ENCODE measurements at places on chromosomes 6 and 20. TPM values are rescaled to one million over a fixed set of nuclear protein-coding genes. Genes with fewer than 3 reads are reported as not detected.
A peak's percentile ranks its signal among the peaks of the same experiment; 100 is the strongest.

The CD83 gene
- total RNA-seq: 1.2 TPM

The MAP7 gene
- total RNA-seq: 14.8 TPM

The KIF25 gene
- not detected for total RNA-seq

The ADGRG6 gene
- 102 TPM for total RNA-seq

The FAM162B gene
- total RNA-seq: not detected

The SLC22A16 gene
- 0.44 TPM for total RNA-seq

The PEDS1 gene
- 6.9 TPM for total RNA-seq

GRCh38 chr20:16393836-16394235 lies 179.4 kb downstream of the KIF16B start:
- no peak overlapping the region for H3K27ac ChIP-seq
- no peaks in the 10 kb centered on the region for H3K27me3 ChIP-seq
- no peak overlapping the region for H3K4me3 ChIP-seq
- no peak for DNase-seq
- H3K4me1 ChIP-seq: no peaks in the 10 kb centered on the region
- no peaks in the 10 kb centered on the region for H3K36me3 ChIP-seq

DNA sequence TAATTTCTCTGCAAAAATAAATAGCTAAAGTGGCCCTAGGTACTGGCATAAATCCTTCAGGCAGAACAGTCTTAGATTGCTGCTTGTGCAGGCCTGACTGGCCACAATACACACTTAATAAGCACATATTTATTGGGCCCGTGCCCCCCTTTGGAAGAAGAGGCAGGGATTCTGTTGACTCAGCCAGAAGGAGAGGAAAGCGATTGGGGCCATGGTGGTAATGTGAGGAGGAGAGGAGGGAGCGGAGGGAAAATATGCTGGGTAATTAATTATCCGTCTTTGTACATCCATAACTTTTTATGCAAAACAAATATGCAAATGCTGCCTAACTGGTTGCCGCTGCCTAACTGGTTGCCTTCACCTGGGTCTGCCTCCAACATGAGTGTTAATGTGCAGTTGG lies 36.2 kb downstream of the CD40 start:
- no peaks in the 10 kb centered on the region for H3K4me1 ChIP-seq
- H3K4me3 ChIP-seq: no peak overlapping the region
- DNase-seq: no peak
- H3K27ac ChIP-seq: no peak overlapping the region

DNA sequence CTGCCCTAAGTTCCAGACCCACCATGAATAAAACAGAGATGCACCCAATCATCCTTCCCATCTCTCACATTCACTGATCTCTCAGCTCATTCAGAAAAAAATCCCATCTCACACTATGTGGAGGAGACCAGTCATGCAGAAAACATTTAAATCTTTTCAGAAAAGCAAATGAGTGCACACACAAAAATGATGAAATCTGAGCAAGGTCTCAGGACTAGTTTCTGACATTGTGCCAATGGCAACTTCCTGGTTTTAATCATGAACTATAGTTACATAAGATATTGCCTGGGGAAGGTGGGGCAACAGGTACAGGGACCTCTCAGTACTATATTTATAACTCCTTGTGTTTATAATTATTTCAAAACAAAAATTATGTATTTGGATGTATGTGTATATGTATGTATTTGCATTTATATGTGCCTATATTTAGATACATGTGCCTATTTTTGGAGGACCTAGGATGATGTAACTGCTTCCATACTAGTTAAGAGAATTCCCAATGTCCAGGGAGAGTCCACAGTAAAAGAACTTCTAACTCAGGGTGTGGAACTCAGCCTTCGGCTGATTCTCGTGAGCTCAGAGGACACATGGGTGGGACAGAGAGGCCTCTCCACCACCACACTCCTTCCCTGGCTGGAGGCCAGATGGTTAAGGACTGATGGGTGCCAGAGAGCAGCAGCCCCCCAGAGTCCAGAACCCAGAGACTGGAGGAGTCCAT lies 71.7 kb upstream of the MAP3K4 start:
- no peaks in the 10 kb centered on the region for H3K36me3 ChIP-seq
- peaks cover 17% of the 10 kb centered on the region for H3K4me1 ChIP-seq
- no peak for DNase-seq

- no peaks in the 10 kb centered on the region for H3K4me1 ChIP-seq
- no peak overlapping the region for H3K27ac ChIP-seq
- no peak overlapping the region for H3K4me3 ChIP-seq
These were observed 23.9 kb upstream of the NAA20 start for GRCh38 chr20:19992996-19993908.

DNA sequence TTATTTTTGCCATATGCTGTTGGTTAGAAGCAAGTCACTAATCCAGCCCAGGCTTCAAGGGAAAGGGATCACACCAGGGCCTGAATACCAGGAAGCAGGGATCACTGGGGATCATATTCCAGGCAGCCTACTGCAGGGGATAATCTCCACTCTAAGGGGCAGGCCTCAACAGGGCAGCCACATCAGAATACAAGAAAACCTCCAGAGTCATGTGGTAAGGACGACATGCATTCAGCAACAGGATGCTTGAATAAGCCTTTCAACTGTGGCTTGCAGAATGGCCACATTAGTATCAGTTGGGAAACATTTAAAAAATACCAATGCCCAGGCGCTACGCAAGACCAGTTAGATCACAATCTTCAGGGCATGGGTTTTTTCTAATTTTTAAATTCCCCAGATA lies 109.1 kb downstream of the LY86 start:
- H3K27me3 ChIP-seq: no peaks in the 10 kb centered on the region
- H3K36me3 ChIP-seq: no peaks in the 10 kb centered on the region
- no peak overlapping the region for H3K27ac ChIP-seq

- H3K27me3 ChIP-seq: no peaks in the 10 kb centered on the region
- H3K27ac ChIP-seq: no peak overlapping the region
- H3K36me3 ChIP-seq: peaks cover 4% of the 10 kb centered on the region
- H3K4me3 ChIP-seq: no peak overlapping the region
- no peak for DNase-seq
These were observed 38.3 kb downstream of the BCL2L1 start for GRCh38 chr20:31684153-31685015.

- no peak overlapping the region for H3K4me3 ChIP-seq
- H3K4me1 ChIP-seq: peaks cover 12% of the 10 kb centered on the region
- H3K36me3 ChIP-seq: no peaks in the 10 kb centered on the region
- H3K27ac ChIP-seq: no peak overlapping the region
- H3K27me3 ChIP-seq: no peaks in the 10 kb centered on the region
These were observed 503.8 kb upstream of the MARCKS start for GRCh38 chr6:113353392-113353791.

DNA sequence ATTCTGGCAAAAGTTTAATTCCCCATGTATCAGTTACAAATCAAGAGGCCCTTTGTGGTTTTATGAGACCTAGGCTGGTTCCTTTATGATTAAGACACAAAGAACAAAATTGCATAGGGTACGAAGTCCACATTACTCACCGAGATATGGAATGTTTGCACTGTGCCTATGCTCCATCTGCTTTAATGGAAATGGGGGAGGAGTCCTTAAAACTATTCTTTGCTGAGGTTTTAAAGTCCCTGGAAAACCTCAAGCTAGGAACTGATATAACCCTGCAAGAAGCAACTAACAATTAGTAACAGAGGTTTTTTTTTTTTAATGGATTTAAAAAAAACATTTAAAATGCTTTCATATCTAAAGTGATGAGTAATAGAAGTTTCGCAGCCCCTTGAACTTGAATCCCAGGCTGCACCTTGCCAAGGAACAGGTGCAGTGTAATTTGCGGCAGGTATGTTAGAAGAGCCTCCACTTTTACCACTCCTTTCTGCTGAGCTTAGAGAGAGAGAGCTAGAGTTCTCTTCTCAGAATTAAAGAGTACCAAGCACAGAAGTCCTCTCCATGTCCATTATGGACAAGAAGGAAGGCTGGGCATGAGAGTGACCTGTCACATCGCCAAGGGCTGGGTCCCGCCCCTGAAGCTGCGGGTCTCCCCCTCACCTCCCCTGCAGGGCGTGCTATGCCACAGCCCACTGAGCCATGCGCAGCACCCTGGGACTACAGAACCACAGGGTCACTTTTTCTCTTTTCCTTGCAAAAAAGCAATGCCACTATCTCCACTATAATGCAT lies 2.3 kb downstream of the SERPINB1 start:
- H3K27me3 ChIP-seq: no peaks in the 10 kb centered on the region
- H3K4me3 ChIP-seq: no peak overlapping the region
- no peak for DNase-seq
- peaks cover 6% of the 10 kb centered on the region for H3K4me1 ChIP-seq

DNA sequence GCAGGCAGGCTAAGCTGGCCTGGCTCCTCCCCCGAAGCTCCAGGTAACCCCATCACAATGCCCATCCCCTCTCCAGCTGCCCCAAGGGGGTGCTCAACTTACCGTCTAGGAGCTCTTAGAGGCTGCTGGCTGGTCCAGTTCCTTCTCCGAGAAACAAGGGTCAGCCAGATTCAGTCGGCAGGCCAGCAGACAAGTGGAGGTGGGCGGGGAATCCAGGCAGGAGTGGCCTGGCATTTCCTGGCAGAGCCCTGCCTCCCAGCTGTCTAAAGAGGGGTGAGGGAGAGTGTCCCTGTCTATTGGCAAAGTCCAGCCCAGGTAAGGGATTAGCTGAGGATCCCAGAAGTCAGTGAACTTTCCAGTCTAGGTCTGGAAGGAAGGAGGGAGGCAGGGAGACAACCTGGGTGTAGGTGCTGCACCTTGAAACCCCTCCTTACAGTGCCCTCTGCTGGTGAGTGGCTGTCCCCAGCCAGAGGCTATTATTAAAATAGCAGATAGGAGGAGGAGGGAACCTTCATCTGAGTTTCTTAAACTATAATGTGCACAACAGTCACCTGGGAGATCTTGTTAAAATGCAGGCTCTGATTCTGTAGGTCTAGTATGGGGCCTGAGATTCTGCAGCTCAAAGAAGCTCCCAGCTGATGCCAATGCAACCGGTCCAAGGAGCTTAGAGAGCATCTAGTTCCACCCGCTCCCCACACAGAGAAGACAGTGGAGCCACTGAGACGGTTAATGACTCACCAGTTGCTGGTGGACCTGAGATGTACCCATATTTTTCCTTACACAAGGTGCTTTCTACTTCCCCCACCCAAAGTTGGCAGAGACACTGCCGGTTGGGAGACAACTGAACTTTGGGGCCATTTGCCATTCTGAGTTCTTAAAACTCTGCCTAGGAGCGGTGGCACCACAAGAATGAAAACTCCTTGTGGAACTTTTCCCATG lies at the start of gene UNC5CL:
Gene UNC5CL, minus strand, starts transcription at position 162 of the 939 bp plus-strand sequence. CDS start 4,147 bp downstream, outside the sequence.
- H3K4me1 ChIP-seq: peaks cover 36% of the 10 kb centered on the region
- peak within 1 kb of the TSS; percentile 67 for H3K27ac ChIP-seq
- peak; percentile 86 for DNase-seq

DNA sequence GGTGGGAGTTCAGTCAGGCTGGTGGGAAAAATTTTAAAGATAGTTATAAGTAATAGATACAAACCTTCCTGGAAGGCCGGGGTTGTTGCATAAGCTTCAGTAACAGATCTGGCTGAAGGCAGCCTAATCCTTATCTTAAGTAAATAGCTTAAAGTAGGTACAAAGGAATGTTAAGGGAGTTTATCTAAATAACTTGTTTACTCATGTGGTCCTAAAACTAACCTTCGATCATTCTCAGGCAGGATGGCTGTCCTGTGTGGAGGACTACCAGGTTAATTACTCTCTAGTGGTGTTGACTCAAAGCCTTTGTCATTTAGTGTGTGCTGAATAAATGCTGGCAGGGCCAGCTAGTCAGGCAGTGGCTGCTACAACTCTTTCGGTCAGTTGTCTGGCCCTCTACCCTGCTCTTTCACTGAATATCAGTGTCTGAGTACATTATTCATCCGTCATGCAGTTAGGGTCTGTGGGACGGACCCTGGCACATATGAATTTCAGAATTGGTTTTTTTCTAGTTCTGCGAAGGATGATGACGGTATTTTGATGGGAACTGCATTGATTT lies 131.6 kb upstream of the TAB2 start:
- H3K4me1 ChIP-seq: no peaks in the 10 kb centered on the region
- DNase-seq: no peak
- H3K27ac ChIP-seq: no peak overlapping the region
- no peaks in the 10 kb centered on the region for H3K36me3 ChIP-seq
- H3K4me3 ChIP-seq: no peak overlapping the region

DNA sequence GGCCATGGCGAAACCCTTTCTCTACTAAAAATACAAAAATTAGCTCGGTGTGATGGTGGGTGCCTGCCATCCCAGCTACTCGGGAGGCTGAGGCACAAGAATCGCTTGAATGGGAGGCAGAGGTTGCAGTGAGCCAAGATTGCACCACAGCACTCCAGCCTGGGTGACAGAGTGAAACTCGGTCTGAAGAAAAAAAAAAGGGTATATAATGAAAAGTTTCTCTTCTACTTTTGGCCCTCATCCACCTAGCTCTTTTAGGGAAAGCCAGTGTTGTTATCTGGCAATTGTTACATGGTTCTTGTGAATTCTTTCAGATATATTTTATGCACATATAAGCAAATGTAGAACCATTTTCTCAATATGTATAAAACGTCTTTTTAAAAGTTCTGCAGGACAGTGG lies 19.0 kb downstream of the KIF3B start:
- no peaks in the 10 kb centered on the region for H3K4me1 ChIP-seq
- H3K4me3 ChIP-seq: no peak overlapping the region
- H3K27me3 ChIP-seq: no peaks in the 10 kb centered on the region
- peaks cover 1% of the 10 kb centered on the region for H3K36me3 ChIP-seq
- H3K27ac ChIP-seq: peak overlapping the region; percentile 72
- no peak for DNase-seq

DNA sequence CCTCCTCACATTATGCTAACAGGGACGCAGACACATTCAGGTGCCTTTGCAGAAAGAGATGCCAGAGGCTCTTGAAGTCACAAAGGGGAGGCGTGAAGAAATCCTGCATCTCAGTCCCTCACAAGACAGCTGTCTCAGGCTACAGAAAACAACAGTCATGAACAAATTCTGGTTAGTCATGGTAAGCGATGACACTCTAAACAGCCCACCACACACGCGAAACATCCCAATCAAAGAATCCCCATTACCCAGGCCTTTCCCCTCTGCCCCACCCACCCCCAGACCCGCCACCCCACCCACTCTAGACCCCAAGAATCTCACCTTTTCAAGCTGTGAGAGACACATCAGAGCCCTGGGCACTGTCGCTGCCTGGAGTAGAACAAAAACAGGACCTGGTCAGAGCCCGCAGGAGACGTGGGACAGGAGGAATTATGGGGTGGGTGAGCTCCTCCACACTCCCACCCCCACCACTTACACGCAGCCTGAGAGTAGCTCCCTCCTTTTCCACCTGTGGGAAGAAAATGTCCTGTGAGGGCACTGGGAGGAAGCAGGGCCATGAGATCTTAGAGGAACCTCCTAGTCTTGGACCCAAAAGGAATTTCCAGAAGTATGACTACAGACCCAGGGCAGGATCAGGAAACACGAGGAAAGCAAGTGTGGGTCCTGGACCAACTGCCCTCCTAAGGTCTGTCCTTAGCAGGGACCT lies 2.7 kb downstream of the HLA-B start:
- H3K27me3 ChIP-seq: no peaks in the 10 kb centered on the region
- no peaks in the 10 kb centered on the region for H3K36me3 ChIP-seq
- H3K4me3 ChIP-seq: no peak overlapping the region
- peak; percentile 44 for DNase-seq
- no peaks in the 10 kb centered on the region for H3K4me1 ChIP-seq
- H3K27ac ChIP-seq: no peak overlapping the region
